NCI-H345 (cell line): ENCODE measurements at places on chromosomes 7 and 10.
A peak's percentile ranks its signal among the peaks of the same experiment; 100 is the strongest.

DNA sequence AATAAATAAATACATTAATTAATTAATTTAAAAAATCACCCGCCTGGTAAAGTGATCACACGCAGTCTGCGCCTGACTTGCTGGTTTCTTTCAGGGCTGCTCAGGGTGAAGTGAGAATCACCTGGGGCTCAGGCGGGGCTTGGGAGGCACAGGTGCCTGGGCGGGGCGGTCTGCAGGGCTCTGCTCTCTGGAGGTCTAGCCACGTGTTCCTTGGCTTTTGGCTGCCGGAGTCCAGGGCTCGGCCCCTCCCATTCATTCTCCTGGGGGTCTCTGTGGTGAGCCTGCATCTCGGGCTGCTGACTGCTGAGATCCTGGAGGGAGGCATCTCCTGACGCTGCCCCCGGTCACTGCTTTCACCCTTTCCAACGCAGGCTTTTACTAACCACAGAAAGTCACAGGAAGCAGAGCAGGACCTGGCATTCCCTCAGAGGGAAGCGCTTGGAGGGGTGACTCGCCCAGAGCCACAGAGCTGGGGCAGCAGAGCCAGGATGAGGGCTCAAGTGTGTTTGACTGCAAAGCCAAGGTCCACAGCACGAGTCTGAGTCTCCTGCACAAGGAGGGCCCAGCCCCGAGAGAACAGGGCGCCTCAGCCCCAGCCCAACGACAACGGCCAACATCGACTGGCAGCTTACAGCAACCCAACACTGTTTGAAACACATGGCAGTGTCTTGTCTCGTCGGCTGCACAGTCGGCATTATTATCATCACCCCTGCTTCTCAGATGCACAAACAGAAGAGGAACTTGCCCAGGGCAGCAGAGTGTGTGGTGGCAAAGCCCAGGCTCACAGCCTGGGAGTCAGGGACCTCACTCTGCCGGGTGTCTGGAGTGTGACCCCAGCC, 22.4 kb upstream of the MNX1 start:
- no peak for DNase-seq

- no peak for DNase-seq
These were observed 146.5 kb downstream of the ADK start for GRCh38 chr10:74297389-74298080.

- DNase-seq: no peak
These were observed 1194.7 kb downstream of the CNTNAP2 start for GRCh38 chr7:147311336-147311735.

DNA sequence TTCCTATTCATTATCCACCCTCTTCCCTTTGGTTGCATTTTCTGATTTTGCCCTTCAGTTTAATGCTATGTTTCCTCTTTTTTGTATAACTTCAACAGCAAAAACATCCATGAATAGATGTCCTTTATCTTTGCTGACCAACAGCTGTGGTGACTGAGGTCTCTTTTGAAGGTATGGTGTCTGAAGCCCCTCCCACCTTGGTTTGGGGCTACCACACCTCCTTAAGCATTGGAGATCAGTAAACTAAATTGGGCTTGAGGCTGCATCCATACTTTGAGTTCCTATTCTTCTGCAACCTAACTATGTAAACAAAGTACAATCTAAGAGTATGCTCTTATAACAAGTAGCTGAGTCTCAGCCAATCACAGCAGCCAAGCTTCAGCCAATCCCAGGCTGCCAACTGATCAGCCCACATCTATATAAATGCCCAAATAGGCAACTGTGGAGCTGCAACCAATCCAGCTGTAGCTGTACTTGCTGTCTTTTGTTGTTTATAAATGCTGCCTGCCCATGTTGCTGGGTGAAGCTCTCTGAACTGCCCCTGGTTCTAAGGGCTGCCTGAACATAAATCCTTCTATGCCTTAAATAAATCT, 69.4 kb upstream of the PDLIM1 start:
- DNase-seq: no peak

GRCh38 chr7:104890216-104890615, 123.8 kb upstream of the KMT2E start:
- no peak for DNase-seq

GRCh38 chr10:20237091-20237570, 420.9 kb downstream of the PLXDC2 start:
- DNase-seq: no peak

DNA sequence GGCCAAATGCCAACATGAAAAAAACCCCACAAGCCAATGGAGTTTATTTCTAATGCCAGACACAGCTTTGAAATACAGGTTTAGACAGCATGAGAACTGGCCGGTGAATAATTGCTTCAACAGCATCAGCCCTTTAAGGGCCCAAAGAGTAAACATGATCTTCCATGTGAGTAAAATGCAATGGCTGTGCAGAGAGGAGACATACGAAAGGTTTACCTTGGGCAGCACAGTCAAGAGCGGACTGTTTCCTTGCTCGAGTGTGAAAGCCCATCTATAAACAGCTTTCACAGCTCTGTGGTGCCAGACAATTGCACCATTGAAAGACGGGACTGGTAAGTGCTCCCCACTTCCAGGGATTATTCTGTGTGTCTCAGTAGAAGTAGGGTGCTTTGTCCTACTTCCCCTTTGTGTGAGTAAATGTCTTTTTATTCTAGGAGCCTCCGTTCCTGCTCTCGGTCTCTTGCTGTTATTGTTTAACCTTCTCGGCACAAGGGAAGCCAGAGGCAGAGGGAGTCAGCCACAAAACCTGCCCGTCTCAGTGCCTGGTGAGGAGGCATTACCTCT, 77.8 kb upstream of the KAT6B start:
- DNase-seq: peak; percentile 51

- no peak for DNase-seq
These were observed 49.9 kb downstream of the BUB3 start for GRCh38 chr10:123204127-123204461.

GRCh38 chr7:12385364-12385786, 18.3 kb downstream of the VWDE start:
- peak; percentile 51 for DNase-seq

GRCh38 chr7:155722118-155722517, 77.7 kb downstream of the RBM33 start:
- DNase-seq: no peak

DNA sequence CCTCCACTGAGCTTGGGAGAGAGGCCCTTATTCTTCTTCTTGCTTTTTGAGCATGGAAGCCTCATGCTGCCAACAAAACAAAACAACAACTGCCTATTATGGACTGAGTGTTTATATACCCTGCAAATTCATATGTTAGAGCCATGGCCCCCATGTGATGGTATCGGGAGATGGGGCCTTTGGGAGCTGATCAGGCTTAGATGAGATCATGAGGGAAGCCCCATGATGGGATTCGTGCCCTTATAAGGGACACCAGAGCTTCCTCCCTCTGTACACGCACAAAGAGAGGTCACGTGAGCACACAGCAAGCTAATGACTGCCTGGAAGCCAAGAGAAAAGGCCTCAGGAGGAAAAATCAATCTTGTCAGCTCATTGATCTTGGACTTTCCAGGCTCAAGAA, 235.0 kb downstream of the FANK1 start:
- DNase-seq: no peak

- peak; percentile 94 for DNase-seq
These were observed 210.1 kb downstream of the TNS3 start for GRCh38 chr7:47371733-47372368.

DNA sequence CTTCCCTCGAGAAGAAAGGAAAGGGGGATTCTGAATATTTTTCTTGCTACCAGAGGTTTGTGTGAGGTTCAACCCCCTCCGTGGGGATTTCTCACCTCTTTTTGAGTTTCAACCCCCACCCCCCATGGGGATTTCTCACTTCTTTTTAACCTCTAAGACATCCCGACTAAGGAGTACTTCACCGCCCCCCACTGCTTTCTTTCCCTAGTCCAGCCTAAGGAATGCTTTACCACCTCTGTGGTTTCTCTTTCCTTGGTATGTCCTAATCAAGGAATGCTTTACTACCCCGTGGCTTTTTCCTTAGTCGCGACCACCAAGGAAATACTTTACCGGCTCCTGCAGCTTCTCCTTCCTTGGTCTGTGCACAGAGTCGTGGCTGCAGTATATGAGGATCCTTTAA, 149.4 kb downstream of the LYZL1 start:
- no peak for DNase-seq

- no peak for DNase-seq
These were observed 964.9 kb downstream of the REEP3 start for GRCh38 chr10:64486149-64486548.

DNA sequence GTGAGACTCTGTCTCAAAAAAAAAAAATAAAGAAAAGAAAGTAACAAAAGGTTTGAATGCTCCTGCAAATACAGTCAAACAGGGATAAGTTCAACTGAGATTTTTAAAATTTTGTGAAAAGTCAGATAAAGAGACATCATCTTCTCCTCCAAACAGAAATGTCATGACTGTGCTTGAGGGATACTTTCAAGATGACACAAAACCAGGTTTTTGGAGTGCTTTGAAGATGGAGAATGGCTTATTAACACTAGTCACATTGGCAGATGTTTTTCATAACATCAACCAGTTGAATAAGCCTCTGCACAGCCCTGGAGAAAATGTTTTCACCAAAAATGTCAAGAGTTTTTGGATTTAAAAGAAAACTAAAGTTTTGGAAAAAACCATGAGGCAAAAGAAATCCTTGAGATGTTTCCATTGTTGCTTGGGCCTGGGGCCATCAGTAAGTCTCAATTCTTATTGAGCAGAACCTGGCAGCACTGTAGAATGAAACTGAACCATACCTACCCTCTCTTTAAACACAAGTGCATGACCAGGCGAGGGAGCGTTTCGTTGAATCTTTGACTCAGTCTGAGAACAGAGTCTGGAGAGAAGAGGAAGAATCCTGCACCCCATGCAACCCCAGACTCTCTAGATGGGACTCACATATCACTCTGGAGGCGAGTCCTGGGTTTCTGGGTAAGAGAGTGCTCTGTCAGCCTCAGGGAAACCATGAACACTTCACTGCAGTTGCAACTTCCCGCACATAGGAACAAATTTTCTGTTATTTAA, 37.4 kb upstream of the PRKCQ start:
- DNase-seq: no peak

DNA sequence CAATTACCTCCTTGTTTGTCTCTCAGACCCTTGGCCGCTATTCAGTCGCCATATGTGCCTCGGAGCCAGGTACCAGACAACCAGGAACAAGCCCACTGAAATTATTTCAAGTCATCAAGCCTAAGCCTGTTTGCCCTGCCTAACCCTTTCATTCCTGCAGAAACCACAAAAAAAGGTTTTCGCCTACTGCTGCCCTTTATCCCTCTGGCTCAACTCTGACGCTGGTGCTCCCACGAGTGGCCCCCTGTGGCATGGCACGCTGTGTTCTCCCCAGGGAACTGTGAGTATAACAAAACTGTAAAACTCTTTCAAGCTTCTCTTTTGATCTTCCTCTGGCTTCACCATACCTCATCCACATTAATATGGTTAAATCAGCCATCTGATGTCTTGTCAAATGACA, 215.7 kb upstream of the CDC14C start:
- DNase-seq: peak; percentile 54

GRCh38 chr7:117750612-117751563, 122.4 kb downstream of the CTTNBP2 start:
- DNase-seq: peak; percentile 7

GRCh38 chr7:70044981-70045380, 446.7 kb downstream of the AUTS2 start:
- DNase-seq: no peak
